ENCODE measurements at places on chromosomes 2 and 18.

DNA sequence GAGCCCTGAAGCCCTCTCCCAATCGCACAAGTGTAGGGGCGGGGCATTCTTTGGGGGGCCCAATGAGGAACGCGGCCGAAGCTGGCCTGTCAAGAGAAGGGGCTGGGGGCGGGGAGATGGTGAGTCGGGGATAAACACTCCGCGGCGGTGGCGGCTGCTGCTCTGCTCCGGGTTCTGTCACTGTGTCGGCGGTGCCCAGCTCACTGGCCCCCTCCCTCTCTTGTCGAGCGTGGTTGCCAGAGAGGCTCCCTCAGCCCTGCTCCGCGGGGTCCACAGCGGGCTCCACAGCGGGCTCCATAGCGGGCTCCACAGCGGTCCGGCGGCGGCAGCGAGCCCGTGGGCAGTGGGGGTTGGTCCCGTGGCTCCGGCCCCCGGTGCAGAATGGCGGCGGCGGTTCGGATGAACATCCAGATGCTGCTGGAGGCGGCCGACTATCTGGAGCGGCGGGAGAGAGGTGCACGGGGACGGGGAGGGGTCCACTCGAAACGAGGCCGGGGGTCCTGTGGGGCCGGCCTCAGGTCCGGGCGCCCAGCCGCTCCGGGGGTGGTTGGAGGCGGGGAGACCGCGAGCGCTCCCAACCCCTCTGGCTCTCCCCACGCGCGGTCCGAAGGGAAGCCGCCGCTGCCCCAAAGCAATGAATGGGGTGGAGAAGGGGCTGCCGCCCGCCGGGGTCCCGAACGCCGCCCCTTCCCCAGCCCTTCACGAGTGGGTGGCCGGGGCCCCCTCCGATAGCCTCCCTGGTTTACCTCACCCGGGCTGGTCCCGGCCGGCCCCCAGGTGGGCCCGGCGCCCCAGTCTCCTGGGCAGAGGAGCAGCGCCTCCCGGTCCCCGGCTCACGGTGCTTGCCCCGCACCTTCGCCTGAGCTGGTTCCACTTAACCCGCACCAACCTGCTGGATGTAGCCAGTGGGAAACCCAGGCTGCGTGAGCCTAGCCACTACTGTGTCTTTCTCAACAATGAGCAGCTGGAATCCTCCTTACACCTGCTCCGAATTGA lies at the start of gene MXD1:
Gene MXD1, plus strand, starts transcription at position 160 of the 996 bp plus-strand sequence. Its CDS starts 222 bp downstream, at position 382.
- no peak for DNase-seq
- peaks cover 16% of the 10 kb centered on the region for H3K36me3 ChIP-seq
- peaks cover 24% of the 10 kb centered on the region for H3K4me1 ChIP-seq
- H3K27me3 ChIP-seq, result no peaks in the 10 kb centered on the region
- peak within 1 kb of the TSS; percentile 99 for H3K4me3 ChIP-seq

DNA sequence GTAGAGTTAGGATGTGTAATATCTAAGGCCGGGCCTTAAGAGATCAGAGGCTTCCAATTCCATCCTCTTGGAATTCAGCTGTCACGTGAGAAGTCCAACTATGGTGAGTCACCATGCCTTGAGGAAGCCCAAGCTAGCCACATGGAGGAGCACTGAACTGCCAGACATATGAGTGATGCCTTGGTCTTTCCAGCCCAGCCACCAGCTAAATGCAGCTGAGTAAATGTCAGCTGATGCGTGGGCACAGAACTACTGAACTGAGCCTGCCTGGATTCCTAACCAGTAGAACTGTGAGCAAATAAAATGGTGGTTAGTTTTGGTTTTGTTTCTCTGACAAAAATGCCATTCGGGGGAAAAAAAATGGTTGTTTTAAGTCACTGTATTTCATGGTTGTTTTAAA lies 153.7 kb upstream of the SERTAD2 start:
- H3K27ac ChIP-seq, result no peak overlapping the region
- H3K4me3 ChIP-seq, result no peak overlapping the region
- no peaks in the 10 kb centered on the region for H3K27me3 ChIP-seq

- no peaks in the 10 kb centered on the region for H3K4me1 ChIP-seq
- H3K27ac ChIP-seq, result no peak overlapping the region
- no peaks in the 10 kb centered on the region for H3K27me3 ChIP-seq
- no peak for DNase-seq
Observed at GRCh38 chr18:76750269-76750668, 72.1 kb upstream of the ZNF236 start.

GRCh38 chr18:61528961-61529360 lies 195.7 kb downstream of the CDH20 start:
- no peak overlapping the region for H3K27ac ChIP-seq
- DNase-seq, result no peak
- H3K4me1 ChIP-seq, result no peaks in the 10 kb centered on the region
- no peaks in the 10 kb centered on the region for H3K36me3 ChIP-seq
- peaks cover 6% of the 10 kb centered on the region for H3K27me3 ChIP-seq

All from esophagus muscularis mucosa (tissue), 4 donors.